HCT116 (cell line): ENCODE measurements at places on chromosomes 7 and 10. TPM values are rescaled to one million over a fixed set of nuclear protein-coding genes. Genes with fewer than 3 reads are reported as not detected.

- no peaks in the 10 kb centered on the region for H3K36me3 ChIP-seq
- H3K27ac ChIP-seq: no peak overlapping the region
- DNase-seq: no peak
- peaks cover 9% of the 10 kb centered on the region; the same call in 1 of the 2 replicates for H3K4me1 ChIP-seq
- H3K27me3 ChIP-seq: peaks cover 41% of the 10 kb centered on the region
Observed at GRCh38 chr10:126208726-126209302, 179.5 kb downstream of the ADAM12 start.

DDIT4 gene
- 462 TPM for total RNA-seq

SLC18A2 gene
- not detected for total RNA-seq

DNA sequence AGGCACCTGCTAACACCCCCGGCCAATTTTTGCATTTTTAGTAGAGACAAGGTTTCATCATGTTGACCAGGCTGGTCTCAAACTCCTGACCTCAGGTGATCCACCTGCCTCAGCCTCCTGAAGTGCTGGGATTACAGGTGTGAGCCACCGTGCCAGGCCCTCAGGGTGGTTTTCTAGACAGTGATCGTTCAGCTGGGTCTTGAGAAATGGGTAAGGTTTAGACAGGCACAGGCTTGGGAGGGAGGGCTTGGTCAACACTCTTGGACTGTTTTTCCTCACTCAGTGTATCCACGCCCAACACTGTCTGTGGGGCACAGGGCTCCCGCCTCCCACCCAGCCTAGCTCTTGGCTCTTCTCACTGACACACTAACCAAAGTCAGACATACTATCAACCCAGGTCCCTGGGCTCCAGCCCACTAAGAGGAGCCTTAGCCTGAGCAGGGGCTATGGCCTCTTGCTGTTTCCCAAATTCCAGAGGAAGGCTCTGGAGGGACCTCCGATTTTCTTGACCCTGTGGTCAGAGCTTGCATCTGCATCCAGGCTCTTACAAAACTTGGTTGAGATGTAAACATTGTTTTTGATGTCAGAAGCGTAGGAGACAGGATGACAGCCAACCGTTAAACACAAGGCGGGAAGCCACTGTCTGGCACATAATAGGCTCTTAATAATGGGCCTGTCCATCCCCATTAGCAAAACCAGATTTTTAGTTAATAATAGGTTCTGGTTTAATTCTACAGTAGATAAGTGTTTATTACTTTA is 143.9 kb downstream of the PRKAG2 start:
- no peaks in the 10 kb centered on the region for H3K36me3 ChIP-seq
- no peak for DNase-seq
- H3K4me1 ChIP-seq: peaks cover 27% of the 10 kb centered on the region
- no peaks in the 10 kb centered on the region for H3K27me3 ChIP-seq
- no peak overlapping the region for H3K4me3 ChIP-seq

KIF11 gene
- total RNA-seq: 33.8 TPM

DNA sequence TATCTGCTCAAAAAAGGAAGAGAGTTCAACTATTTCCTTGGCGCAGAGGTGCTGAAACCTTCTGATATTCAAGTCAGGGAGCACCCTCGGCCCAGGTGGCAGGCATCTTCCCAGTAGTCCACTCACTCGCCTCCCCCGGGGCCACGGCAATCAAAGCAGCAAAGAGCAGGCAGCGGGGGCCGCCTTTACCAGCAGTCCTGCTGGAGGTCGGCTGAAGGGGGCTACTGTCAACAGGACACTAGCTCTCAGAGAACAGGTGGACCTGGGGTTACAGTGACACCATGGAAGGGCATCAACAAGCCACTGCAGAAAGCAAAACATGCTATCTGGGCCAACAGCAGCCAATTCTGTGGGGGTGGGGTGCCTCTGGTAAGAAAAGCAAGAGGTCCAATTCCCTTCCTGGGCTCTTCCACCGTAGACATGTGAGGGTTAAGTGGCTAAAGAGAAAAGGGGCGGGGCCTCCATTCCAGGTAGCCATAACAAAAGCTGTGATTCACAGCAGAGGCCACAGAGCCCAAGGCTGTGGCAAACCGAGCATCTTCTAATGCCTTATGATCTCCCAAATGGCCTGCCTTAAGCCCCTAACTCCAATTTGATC is 9.4 kb downstream of the FZD9 start:
- no peak overlapping the region for H3K4me3 ChIP-seq
- no peaks in the 10 kb centered on the region for H3K4me1 ChIP-seq
- no peak overlapping the region for H3K27ac ChIP-seq
- DNase-seq: no peak

GRCh38 chr10:88473989-88474883 is 108.9 kb downstream of the RNLS start:
- DNase-seq: peak; percentile 33
- no peaks in the 10 kb centered on the region for H3K27me3 ChIP-seq
- H3K27ac ChIP-seq: no peak overlapping the region
- H3K36me3 ChIP-seq: no peaks in the 10 kb centered on the region
- H3K4me3 ChIP-seq: no peak overlapping the region

MYPN gene
- total RNA-seq: 0.34 TPM

DNA sequence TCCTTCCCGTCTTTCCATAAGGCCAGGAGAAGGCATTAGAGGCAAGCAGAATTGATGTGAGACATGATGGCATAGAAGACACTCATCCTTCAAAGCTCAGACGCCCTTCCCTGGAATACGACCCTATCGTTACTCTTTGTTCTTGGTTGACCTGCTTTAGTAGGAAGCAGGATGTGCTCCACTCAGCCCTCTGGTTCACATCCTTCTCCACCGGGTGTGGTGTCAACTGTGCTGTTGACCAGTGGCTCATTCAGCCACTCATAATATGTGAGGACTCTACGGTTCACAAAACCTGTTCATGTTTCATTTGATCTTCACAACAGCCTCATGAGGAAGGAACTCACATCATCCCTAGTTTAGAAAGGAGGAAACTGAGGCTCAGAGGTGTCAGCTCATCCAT is 47.1 kb downstream of the ADRA2A start:
- H3K4me3 ChIP-seq: no peak overlapping the region
- no peaks in the 10 kb centered on the region for H3K36me3 ChIP-seq
- DNase-seq: no peak
- H3K4me1 ChIP-seq: no peaks in the 10 kb centered on the region

ASB10 gene
- total RNA-seq: not detected

DNA sequence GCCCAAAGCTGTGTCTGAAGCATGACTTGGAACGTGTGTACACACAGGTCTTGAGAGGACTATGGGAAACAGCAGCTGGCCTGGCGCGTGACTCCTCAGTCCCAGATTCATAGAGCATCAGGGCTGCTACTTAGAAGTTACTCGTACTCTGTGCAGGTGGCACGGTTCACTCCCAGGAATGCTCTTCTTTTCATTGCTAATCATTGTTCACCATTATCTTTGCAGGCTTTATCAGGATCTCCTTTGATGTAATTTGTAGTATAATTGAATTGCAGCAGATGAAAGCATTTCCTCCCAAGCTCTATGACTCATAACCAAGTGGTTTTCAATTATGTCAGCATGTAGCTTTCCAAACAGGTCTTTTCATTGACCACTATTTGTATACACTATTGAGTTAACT is 938.9 kb downstream of the NRG3 start:
- no peaks in the 10 kb centered on the region for H3K36me3 ChIP-seq
- no peak overlapping the region for H3K27ac ChIP-seq
- H3K27me3 ChIP-seq: no peaks in the 10 kb centered on the region
- H3K4me1 ChIP-seq: no peaks in the 10 kb centered on the region

SFRP5 gene
- total RNA-seq: not detected

GRCh38 chr10:58488921-58489320 is 23.8 kb upstream of the BICC1 start:
- no peak for DNase-seq
- H3K27me3 ChIP-seq: peaks cover 5% of the 10 kb centered on the region; the same call in 1 of the 2 replicates
- H3K27ac ChIP-seq: no peak overlapping the region
- no peak overlapping the region for H3K4me3 ChIP-seq
- no peaks in the 10 kb centered on the region for H3K4me1 ChIP-seq

EPDR1 gene
- total RNA-seq: 8.0 TPM

DNA sequence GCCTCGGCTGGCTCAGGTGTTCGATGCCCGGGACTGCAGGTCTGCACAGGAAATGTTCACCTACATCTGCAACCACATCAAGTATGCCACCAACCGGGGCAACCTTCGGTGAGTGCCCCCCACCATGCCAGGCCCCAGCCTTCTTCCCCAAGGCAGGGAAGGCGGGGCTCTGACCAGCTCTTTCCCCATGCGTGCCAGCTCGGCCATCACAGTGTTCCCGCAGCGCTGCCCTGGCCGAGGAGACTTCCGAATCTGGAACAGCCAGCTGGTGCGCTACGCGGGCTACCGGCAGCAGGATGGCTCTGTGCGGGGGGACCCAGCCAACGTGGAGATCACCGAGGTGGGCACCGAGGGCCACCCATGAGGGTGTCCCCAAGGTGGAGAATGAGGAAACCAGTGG is 7.5 kb downstream of the NOS3 start:
- H3K4me3 ChIP-seq: no peak overlapping the region
- no peak overlapping the region for H3K27ac ChIP-seq
- no peaks in the 10 kb centered on the region for H3K27me3 ChIP-seq
- no peaks in the 10 kb centered on the region for H3K36me3 ChIP-seq

DNA sequence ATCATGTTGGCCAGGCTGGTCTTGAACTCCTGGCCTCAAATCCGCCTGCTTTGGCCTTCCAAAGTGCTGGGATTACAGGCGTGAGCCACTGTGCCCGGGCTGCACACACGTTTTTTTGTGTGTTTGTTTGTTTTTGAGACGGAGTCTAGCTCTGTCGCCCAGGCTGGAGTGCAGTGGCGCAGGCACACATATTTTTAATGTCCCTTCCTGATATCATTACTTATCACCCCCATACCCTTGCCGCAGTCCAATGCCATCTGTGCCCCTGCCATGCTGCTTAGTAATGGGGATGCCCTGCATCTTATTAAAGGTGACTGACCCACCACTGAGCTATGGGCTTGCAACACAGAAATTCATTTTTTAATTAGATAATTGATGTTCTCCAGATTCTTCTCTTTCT is 180.7 kb downstream of the TEX36 start:
- no peak overlapping the region for H3K27ac ChIP-seq
- H3K27me3 ChIP-seq: peaks cover 56% of the 10 kb centered on the region
- H3K4me3 ChIP-seq: no peak overlapping the region
- H3K36me3 ChIP-seq: no peaks in the 10 kb centered on the region
- DNase-seq: no peak

C10orf67 gene
- not detected for total RNA-seq

GRCh38 chr10:25071227-25071626 is 54.8 kb downstream of the THNSL1 start:
- DNase-seq: no peak
- no peak overlapping the region for H3K27ac ChIP-seq
- H3K4me1 ChIP-seq: no peaks in the 10 kb centered on the region
- no peaks in the 10 kb centered on the region for H3K27me3 ChIP-seq

GRCh38 chr10:100104300-100104699 is 22.6 kb upstream of the CPN1 start:
- peaks cover 2% of the 10 kb centered on the region; the same call in 1 of the 2 replicates for H3K4me1 ChIP-seq
- H3K36me3 ChIP-seq: no peaks in the 10 kb centered on the region
- H3K27me3 ChIP-seq: no peaks in the 10 kb centered on the region
- H3K4me3 ChIP-seq: no peak overlapping the region
